ENCODE measurements at places on chromosomes 7 and 10.

DNA sequence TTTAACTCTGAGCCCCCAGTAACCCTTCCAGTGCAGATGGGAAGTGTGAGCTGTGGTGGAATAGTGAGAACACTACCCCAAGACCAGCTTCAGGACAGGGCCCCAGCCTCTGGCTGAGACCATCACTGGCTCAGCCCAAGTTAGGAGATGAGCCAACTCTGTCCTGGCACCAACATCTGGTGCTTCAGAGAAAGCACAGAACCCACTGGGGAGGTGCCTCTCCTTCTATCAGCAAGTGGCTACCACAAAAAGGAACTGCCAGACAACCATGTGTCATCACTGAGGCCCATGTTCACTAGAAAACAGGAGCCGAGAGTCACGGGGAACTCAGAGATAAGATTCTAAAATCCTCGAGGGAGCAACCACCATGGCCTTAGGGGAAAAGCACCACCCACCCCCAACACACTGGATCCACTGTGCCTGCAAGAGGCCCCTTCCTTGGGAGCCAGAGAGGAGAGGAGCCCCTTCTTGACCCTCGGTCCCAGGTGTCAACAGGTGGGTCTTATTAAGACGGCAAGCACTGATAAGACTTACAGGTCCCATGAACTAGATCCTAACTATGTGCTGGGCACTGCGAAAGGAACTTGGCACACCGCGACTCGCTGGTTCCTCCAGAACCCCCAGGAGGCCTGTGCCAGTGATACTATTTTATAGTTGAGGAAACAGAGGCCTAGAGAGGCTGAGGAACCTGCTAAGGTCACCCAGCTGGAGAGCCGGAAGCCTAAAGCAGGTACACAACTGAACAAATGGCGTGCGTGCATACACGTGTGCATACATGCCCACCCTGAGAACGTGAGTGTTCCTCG is 102.7 kb downstream of the FAM53B start:
- no peak for DNase-seq

DNA sequence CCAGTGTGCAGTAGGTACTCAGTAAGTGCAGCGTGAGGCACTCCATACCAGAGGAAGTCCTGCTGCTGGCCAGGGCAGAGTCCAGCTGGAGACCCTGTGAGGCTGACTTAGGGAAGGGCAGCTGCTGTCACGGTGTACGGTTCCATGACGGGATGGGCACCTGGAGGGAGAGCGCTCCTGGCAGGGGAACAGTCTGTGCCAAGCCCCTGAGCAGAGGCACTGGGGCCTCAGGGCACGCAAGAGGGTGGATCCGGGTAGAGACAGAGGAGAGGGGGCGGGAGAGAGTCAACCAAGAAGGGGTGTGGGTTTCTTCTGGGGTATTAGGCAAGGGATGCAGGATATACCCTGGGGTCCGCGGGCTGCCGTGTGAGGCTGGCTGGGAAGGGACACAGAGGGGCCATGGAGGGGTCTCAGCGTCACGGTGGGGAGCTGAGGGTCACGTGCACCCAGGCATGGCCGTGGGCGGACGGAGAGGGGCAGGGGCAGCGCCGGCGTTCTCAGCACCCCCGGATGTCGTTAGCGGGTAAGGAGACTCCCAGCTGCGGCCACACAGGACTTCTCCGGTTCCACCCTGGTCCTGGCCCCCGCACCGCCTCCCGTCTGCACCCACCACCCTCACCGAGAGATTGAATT is 70.5 kb downstream of the MICALL2 start:
- no peak for DNase-seq

DNA sequence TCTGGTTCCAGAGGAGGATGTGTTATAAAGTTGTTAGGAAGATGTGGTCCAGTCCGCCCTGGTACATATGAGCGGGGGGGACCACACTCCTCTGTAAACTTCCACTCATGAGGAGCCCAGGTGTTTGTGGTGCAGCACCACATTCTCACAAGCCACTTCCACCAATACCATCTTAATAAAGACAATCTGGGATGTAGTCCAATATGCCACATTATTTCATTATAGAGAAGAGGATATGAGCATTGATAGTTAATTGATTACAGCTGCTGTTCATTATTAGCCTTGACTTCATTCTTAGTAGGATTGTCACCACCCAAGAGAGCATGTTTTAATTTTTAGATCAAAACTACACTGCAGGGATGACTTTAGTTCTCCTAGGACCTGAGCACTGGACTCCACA is 40.5 kb downstream of the ERCC6 start:
- no peak for DNase-seq

DNA sequence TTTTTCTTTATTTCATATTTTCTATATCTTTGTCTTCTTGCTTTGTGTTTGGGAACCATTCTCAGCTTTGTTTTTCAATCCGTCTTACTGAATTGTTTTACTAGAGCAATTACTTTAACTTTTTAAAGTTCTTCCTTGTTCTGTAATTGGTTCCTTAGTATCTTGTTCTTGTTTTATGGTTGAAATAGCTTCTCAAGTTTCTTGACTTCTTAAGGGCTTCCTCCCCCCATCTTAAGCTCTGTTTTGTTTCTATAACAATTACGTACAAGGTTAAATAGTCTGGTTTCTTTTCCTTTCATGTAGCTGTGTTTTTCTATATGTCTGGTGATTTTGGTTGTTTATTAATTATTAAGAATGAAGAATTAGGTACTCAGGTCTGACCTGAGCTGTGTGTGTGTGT is 158.0 kb downstream of the SDHAF3 start:
- DNase-seq, result no peak

DNA sequence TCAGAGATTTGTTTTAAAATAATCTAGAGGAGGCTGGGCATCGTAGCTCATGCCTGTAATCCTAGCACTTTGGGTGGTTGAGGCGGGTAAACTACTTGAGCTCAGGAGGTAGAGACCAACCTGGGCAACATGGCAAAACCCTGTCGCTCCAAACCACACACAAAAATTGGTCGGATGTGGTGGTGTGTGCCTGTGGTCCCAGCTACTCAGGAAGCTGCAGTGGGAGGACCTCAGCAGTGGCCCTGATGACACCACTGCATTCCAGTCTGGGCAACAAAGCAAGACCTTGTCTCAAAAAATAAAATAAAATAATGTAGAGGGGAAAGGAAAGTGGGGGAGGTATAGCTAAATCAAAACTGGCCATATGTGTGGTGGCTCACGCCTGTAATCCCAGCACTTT is 13.9 kb upstream of the PPP3CB start:
- DNase-seq, result no peak

GRCh38 chr7:111010798-111011197 is 80.1 kb upstream of the LRRN3 start:
- no peak for DNase-seq
